SIG-M5 (cell line): ENCODE measurements at places on chromosomes 5 and 9.

DNA sequence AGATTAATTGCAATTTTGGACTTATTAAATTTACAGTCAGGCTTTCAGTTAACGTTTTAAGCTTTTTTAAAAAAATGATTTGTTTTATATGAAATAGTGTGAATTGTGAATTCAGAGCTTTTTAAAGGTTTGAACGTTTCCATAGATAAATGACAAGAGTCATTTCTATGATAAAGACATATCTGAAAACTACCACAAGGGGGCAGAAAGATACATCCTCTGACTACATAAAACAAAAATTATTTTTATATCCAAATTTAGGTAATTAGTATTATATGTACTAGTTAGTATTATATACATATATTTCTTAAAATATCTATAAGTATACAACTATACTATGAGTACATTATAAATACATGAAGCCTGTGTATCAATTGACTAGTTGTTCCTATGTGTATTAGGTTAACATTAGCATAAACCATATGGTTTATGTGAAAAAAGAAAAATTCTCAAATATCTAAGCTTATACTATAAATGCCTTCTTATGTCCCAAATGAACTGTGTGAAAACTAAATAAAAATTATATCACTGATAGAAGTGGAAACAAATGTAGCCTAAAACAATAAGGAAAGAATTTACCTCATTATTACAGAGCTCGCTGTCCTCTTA lies 155.2 kb downstream of the MEF2C start:
- DNase-seq: no peak

DNA sequence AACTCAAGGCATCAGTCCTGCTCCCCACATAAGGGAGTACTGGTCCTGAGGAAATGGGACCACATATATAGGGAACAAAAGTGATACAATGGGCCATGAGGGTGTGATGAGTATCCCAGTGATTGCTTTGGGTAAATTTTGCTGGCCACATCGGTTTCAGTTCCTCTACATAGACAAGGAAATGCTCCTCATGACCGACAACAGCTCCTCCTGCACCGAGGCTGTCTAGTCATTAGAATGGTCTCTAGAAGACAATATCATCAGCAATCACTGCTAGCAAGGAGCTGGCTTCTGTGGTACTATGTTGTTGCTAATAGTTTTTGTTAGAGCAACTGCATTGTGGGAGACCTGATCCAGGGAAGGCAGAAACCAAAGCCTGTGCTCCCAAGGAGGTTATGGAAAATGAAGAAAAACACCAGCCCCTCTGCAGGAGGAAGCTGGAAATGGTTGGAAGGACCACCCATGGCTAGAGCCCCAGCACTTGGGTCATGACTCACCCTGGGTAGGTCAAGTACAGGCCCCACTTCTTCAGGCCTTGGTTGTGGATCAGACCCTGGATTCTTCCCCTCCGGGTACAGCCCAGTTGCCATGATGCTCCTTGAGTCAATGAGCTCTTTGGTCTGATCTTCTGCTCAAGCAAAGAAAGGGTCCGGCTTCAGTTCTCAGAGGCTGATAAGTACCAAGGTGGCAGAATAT lies 3.4 kb upstream of the CTSL start:
- no peak for DNase-seq

- no peak for DNase-seq
Measured at GRCh38 chr5:120098426-120098825, 365.7 kb upstream of the PRR16 start.

DNA sequence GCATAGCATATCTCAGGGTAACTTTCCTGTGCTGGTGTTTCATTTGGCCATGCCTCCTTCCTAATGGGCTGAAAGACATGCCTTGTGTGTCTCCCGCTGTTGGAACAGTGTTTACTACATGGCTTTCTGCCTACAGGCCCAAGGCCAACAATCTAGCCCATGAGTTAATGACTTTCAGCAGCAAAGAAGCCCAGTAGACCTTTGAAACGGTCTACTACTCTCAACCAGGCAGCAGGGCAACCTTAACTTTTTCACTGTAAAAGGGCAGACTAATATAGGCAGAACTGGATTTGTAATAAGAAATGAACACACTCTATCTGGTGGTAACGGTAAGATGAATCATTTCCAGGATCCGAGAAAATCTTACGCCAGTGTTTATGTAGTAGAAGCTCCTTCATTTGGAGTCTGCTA lies 21.0 kb downstream of the C5orf15 start:
- no peak for DNase-seq

DNA sequence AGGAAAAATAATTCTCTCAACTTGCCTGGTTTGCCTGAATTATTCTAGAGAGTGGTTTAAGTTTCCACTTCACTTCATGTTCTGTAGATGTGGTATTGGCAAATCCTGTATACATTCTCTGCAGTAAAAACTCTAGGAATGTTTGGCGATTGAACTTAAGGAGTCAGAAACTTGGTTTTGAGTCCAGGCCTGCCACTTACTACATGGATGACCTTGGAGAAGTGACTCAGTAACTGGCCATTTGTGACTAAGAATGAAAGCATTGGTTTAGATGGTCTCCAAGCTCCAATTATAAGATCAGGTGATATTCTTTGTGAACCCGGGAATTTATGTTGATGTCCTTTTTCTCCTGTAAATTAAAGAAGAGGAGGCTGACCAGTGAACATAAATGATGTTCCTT lies 233.8 kb downstream of the GAS1 start:
- DNase-seq: no peak

DNA sequence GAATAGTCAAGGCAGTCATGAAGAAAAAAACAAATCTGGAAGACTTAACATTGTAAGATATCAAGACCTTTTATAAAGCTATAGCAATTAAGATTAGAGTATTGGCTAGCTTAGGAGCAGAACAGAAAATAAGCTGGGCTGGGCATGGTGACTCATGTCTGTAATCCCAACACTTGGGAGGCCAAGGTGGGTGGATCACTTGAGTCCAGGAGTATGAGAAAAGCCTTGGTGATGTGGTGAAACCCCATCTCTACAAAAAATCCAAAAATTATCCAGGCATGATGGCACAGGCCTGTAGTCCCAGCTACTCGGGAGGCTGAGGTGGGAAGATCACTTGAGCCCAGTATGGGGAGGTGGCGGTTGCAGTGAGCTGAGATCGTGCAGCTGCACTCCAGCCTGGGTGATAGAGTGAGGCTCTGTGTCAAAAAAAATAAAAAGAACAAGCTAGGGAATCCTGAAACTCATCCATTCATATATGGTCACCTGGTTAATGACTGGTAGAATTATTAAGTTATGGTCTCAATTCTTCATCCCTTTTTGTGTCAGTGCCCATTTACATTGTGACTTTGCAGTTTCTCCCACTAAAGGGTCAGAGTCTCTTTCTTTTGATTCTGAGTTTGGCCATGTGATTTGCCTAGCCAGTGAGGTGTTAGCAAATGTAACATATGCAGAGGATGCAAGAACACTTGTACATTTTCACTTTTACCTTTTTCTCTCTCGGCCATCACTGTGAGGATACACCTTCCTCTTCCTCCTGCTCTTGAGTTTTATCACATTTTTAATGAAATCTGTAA lies 144.6 kb upstream of the SGCD start:
- no peak for DNase-seq
